ENCODE measurements at places on chromosomes 4 and X.

GRCh38 chr4:40270609-40271008 is 64.5 kb upstream of the CHRNA9 start:
- DNase-seq = no peak

GRCh38 chr4:128823025-128823661 is 13.6 kb downstream of the JADE1 start:
- no peak for DNase-seq

- DNase-seq = no peak
Observed at GRCh38 chrX:42462917-42463316, 315.0 kb downstream of the PPP1R2C start.

- DNase-seq = no peak
Observed at GRCh38 chr4:103778221-103778620, 58.4 kb upstream of the TACR3 start.

GRCh38 chr4:162957521-162958143 is 209.1 kb downstream of the NAF1 start:
- no peak for DNase-seq

DNA sequence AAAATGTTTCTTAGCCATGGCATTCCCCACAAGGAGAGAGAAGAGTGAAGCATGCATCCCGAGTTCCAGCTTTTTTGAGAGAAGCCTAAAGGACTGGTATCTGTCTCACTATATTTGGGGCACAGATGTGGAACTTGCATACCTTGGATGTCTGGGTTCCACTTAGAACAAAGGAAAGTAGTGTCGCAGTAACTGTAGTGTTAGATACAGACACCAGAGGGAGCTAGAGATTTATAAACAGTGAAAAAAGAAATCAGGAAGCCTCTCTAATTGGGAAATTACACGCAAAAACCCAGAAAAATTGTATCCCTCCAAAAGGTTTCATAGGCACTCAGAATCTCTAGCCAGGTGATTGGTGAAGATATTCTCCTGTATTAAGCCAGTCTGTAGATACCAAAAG is 34.4 kb downstream of the AGTR2 start:
- DNase-seq = no peak

- no peak for DNase-seq
Observed at GRCh38 chr4:169987327-169988228, 38.6 kb downstream of the MFAP3L start.

GRCh38 chr4:10237131-10237530 is 120.5 kb upstream of the WDR1 start:
- DNase-seq = no peak

- no peak for DNase-seq
Observed at GRCh38 chrX:4656419-4656818, 943.0 kb upstream of the PRKX start.

DNA sequence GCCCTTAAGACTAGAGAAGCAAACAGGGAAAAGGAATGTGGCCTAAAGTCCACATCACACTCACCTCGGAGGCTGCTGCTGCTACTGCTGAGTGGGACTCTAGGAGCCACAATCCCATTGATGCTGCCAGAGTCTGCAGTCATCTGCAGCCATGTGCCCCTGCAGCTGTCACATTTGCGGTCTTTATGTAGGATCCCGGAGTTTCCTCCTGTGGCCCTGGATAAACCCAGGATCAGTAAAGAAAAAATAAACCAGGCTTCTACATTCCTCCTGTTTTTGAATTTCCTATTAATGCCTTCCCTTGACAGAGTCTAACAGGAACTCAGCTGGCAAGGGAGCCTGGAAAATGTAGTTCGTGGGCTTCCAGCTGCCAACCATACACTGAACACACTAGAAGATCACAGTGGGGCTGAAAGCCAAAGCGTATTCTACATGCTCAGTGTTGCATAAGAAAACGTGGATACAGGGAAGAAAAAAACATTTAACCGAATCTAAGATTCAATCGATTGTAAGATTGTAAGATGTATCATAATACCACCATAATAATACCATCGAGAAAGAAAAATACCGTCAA is 10.3 kb upstream of the PHEX start:
- no peak for DNase-seq

GRCh38 chr4:37685161-37685822 is 884 bp downstream of the RELL1 start:
- no peak for DNase-seq

DNA sequence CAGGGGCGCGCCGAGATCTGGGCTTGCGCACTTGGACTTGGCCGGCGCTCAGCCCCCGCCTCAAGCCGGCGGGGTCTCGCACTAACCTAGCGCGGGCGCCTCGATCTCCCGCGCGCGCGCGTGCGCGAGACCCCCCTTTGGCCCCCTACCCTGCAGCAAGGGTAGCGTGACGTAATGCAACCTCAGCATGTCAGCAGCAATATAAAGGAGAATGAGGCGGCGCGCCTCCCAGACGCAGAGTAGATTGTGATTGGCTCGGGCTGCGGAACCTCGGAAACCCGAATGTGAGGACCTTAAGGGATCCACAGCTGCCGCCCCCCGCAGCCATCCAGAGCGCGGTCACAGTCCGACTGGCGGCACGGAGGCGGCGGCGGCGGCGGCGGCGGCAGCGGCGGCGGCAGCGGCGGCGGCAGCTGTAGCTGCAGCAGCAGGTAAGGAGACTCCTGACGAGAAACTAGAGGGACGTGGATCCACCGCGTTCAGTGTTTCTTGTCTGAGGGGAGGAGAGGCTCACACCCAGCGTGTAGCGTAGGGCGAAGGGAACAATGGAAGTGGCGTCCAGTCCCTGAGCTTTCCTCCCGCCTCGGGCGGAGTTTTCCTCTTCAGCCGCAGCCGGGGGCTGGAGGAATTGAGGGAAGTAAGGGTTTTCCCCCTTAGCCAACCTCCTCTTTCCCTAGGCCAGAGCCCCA is at the start of the genes SATL1 and ZNF711:
Gene SATL1, minus strand, starts transcription at position 19 of the 689 bp plus-strand sequence. CDS start 134,811 bp downstream, outside the sequence.
Gene ZNF711, plus strand, starts transcription at position 231 of the 689 bp plus-strand sequence. CDS start 3,582 bp downstream, outside the sequence.
- peak; percentile 13 for DNase-seq

- DNase-seq = no peak
Observed at GRCh38 chr4:3410401-3411135, 31.2 kb upstream of the HGFAC start.

DNA sequence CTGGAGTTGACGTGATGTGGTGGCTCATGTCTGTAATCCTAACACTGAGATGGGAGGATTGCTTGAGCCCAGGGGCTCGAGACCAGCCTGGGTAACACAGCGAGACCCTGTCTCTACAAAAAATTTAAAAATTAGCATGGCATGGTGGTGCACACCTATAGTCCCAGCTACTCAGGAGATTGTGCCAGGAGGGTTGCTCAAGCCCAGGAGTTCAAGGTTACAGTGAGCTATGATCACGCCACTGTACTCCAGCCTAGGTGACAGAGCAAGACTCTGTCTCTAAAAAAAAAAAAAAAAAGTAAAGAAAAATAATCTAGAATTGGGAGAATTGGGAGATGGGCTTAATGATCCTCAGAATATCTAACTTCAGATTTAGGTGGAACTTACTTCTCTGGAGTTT is 51.1 kb downstream of the MSN start:
- no peak for DNase-seq

DNA sequence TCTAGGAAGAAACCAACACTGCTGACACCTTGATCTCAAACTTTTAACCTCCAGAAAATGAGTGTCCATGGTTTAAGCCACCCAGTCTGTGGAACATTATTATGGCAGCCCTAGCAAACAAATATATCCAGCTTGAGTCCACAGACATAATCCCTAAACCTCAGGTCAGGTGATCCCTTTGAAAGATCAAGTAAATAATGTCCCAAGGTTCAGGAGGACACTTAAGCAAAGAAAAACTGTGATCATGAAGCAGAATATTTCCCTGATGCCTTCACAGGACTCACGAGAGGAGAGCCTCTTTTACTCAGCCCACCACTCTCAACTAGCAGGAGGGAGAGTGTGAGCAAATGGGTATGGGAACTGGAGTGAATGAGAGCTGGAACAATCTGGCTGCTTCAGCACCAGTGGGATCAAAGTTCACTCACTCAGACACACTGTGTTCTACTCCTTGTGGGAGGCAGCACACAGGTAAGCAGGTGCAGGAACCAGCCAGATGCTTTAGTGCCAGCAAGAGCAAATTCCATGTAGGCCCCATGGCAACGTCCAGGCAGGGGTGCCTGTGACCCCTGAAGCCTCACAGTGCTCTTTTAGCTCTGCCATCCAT is 608.4 kb downstream of the RAB28 start:
- no peak for DNase-seq

DNA sequence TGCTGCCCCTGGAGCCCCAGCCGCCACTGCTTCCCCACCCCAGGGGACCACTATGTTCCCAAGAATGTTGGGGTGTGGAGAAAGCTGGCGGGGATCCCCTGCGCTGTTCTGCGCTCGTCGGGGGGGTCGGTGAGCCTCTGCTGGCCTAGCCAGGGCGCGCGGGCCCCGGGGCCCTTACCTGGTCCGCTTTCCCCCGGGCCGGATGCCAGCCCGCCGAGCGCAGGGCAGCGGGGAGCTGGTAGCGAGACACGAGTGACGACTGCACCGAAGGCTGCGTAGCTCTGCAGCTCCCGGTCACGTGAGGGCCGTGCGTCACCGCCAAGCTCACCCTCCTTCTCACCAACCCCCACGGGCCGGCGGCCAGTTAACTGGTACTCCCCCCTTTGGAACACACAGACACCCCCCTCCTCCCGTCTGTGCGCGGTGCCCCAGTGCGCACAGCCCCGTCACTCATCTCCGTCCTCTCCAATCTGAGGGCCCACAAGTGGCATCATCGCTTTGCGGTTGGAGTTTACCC is at the start of gene BEX1:
Gene BEX1, minus strand, starts transcription at position 254 of the 517 bp plus-strand sequence. CDS start 897 bp downstream, outside the sequence.
- peak; percentile 22 for DNase-seq

DNA sequence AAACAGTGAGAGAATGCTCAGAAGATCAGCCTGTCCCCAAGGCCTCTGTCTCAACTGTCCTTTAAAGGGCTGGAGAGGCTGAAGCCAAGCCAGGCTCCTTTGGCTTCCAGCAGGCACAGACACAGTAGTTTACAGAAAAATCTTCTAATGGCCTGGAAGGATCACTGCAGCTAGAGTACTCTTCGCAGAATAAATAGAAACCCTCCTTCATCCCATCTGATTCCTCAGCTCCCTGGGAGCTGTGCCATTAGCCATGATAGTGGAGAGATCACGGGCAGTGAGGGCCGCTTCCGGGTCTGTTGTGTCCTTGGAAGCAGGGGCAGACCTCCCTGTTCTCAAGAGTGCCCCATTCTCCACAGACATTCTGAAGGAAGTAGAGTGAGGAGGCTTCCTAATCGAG is 63.1 kb downstream of the CCNI start:
- DNase-seq = no peak

GRCh38 chrX:86946569-86946968 is 571.0 kb upstream of the KLHL4 start:
- no peak for DNase-seq
